CD14-positive monocyte (primary cell): ENCODE measurements at places on chromosomes 5 and 9.

- no peak overlapping the region for H3K27ac ChIP-seq
- H3K36me3 ChIP-seq: no peaks in the 10 kb centered on the region
- H3K27me3 ChIP-seq: no peaks in the 10 kb centered on the region
- H3K4me1 ChIP-seq: peaks cover 10% of the 10 kb centered on the region
- DNase-seq: no peak
Observed at GRCh38 chr5:127070243-127070642, 3.1 kb downstream of the C5orf63 start.

DNA sequence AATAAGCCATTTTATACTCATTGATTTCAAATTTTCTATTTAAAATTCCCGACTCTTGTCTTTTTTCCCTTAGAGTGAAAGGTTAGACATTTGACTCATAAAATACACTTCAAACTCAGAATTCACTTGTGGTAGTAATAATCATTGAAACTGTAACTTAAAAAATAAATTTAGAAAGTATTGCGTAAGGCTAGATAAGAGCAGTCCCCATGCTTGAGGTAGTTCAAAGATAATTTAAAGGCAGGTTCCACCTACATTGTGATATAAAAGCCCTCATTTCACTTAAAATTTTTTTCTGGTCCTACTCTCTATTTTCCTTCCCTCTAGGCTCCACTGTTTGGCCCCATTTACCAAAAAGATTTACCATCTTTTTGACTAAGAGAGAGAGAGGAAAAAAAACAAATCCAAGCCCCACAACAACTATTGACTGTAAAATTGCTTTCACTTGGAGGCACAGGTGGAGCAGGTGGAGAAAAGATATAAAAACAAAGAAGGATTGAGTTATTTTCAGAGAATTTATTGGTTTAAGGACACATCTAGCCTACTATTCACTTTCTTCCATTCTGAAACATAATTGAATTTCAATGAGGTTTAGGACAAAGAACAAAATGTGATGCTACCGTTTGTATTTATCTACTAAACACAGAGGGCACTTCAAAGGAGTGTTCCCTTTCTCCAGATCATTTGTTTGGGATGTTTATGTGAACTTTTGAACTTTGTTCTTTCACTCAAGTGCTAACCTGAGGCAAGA, 61.0 kb downstream of the FBXO4 start:
- H3K4me1 ChIP-seq: no peaks in the 10 kb centered on the region
- H3K36me3 ChIP-seq: no peaks in the 10 kb centered on the region
- H3K4me3 ChIP-seq: no peak overlapping the region
- peaks cover 2% of the 10 kb centered on the region for H3K27me3 ChIP-seq
- no peak overlapping the region for H3K27ac ChIP-seq
- DNase-seq: no peak

DNA sequence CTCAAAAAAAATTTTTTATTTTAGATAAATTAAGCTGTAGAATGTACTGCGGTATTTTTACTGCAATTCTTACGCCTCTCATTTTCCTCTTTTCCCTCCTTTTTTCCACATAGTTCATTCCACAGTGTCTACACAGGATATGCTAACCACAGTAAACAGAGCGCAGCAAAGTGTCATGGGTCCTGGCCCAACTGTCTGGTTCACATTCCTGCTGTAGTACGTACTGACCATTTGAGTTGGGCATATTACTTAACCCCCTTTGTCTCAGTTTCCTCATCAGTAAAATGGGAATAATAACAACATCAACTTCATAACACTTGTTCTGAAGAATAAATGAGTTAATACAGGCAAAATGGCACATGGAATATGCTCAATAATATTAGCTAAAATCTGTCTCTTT, 41.6 kb downstream of the SLC44A1 start:
- no peak overlapping the region for H3K4me3 ChIP-seq
- peaks cover 12% of the 10 kb centered on the region for H3K4me1 ChIP-seq
- no peak overlapping the region for H3K27ac ChIP-seq
- H3K36me3 ChIP-seq: no peaks in the 10 kb centered on the region
- no peaks in the 10 kb centered on the region for H3K27me3 ChIP-seq

GRCh38 chr5:43110606-43111170, 10.0 kb upstream of the ZNF131 start:
- peaks cover 3% of the 10 kb centered on the region for H3K4me1 ChIP-seq
- no peak for DNase-seq
- H3K4me3 ChIP-seq: no peak overlapping the region
- H3K27me3 ChIP-seq: no peaks in the 10 kb centered on the region

GRCh38 chr9:84538879-84539278, 130.7 kb upstream of the NTRK2 start:
- H3K4me1 ChIP-seq: no peaks in the 10 kb centered on the region
- no peak overlapping the region for H3K4me3 ChIP-seq
- no peak for DNase-seq
- H3K27ac ChIP-seq: no peak overlapping the region
- H3K36me3 ChIP-seq: no peaks in the 10 kb centered on the region
- no peaks in the 10 kb centered on the region for H3K27me3 ChIP-seq

DNA sequence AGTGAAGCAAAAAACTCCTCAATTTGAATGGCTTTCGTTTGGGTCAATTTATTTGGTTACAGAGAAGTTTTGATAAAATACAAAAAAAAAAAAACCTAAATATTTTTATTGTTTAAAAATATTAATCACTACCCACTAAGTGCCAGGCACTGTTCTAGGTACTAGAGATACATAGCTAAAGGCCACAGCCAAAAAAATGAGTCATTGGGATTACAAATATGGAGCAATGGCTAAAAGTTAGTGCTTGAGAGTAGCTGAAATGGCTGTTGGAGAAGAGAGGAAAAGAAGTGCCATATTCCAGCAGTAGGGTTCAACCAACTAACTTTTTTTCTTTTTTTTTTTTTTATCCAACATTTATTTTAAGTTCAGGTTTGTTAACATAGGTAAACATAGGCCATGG, 130.1 kb upstream of the PTGER4 start:
- no peaks in the 10 kb centered on the region for H3K36me3 ChIP-seq
- H3K27ac ChIP-seq: no peak overlapping the region
- no peaks in the 10 kb centered on the region for H3K27me3 ChIP-seq
- no peak for DNase-seq
- H3K4me1 ChIP-seq: no peaks in the 10 kb centered on the region

GRCh38 chr5:36355516-36355915, 53.8 kb upstream of the RANBP3L start:
- no peak overlapping the region for H3K27ac ChIP-seq
- no peaks in the 10 kb centered on the region for H3K4me1 ChIP-seq
- DNase-seq: no peak
- H3K4me3 ChIP-seq: no peak overlapping the region
- no peaks in the 10 kb centered on the region for H3K36me3 ChIP-seq

- no peak overlapping the region for H3K27ac ChIP-seq
- no peaks in the 10 kb centered on the region for H3K27me3 ChIP-seq
- DNase-seq: no peak
- no peaks in the 10 kb centered on the region for H3K4me1 ChIP-seq
Observed at GRCh38 chr5:115243412-115243811, 19.3 kb downstream of the PGGT1B start.

- H3K36me3 ChIP-seq: peaks cover 10% of the 10 kb centered on the region
- no peak overlapping the region for H3K27ac ChIP-seq
- no peak overlapping the region for H3K4me3 ChIP-seq
- H3K4me1 ChIP-seq: peaks cover 15% of the 10 kb centered on the region
Observed at GRCh38 chr9:3256571-3257330, 269.1 kb downstream of the RFX3 start.

DNA sequence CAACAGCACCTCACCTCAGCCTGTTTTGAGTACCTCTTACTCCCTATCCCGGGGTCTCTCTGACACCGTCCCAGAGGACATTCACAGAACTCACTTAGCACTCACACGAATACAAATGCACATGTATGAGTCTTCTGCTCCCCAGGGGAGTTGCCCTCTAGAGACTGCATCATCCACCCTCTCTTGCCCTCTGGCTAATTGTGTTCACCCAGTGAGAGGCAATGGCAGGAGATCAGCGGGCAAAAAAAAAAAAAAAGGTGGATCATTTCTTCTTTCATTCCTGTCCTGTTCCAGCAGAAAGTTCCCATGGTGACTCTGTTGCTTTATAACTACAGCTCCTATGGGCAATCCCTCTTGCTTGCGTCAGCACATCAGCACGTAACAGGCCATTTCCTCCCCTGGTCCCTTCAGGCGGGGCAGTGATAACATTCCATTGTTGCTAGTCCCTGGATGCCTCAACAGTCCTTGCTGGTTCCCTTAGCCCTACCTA, 23.5 kb upstream of the SNX2 start:
- no peaks in the 10 kb centered on the region for H3K36me3 ChIP-seq
- DNase-seq: no peak
- H3K4me1 ChIP-seq: peaks cover 8% of the 10 kb centered on the region

- H3K27ac ChIP-seq: no peak overlapping the region
- H3K4me3 ChIP-seq: no peak overlapping the region
- DNase-seq: no peak
- no peaks in the 10 kb centered on the region for H3K36me3 ChIP-seq
Observed at GRCh38 chr9:117414220-117414905, 494 bp downstream of the ASTN2 start.

DNA sequence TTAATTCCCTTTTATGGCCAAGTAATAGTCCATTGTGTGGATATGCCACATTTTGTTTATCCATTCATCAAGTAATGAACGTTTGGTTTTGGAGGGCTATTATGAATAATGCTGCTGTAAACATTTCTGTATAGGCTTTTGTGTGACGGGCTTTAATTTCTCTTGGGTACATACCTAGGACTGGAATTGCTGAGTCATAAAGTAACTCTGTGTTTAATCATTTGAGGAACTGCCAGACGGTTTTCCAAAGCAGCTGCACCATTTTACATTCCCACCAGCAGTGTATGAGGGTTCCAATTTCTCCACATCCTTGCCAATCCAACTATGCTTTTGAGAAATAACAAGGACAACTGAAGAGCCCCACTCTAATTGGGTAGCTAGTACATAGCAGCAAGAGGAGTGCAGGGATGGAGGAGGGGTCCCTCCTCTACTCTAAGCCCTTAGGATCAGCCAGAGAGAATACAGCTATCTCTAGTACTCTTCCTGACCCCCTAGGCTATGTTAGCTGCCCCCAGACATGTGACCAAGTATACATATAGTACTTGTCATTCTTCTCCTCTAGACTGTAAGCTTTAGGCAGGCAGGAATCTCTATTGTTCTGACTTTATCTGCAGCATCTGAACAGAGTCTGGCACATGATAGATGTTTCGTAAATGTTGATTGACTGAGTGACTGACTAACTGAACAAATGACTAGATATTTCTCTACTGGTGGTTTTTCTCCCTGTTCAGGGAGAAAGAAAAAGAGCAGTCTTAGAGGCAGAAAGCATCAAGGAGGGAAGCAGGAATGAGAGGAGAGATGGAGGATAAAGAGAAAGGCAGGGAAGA, 22.1 kb upstream of the MATR3 start:
- no peak overlapping the region for H3K27ac ChIP-seq
- peaks cover 6% of the 10 kb centered on the region for H3K36me3 ChIP-seq
- peak; percentile 40 for DNase-seq
- no peak overlapping the region for H3K4me3 ChIP-seq
- H3K4me1 ChIP-seq: peaks cover 35% of the 10 kb centered on the region

DNA sequence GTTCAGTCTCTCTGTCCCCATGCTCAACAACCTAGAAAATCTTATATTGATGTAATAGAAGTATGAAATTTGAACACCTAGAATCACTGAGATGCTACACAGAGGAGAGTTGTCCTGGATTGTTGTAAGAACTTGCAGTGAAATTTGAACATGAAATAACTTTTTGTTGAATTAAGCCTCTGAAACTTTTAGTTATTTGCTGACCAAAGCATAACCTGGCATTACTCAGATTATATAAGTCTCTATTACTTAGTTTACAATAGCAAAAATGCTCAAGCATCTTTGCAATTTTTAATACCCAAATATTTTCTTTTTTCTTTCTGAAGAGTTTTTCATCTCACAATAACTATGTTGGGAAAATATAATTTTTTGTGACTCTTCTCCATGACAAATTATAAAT, 630.7 kb upstream of the ACO1 start:
- no peaks in the 10 kb centered on the region for H3K4me1 ChIP-seq
- H3K4me3 ChIP-seq: no peak overlapping the region
- no peak overlapping the region for H3K27ac ChIP-seq
- H3K36me3 ChIP-seq: no peaks in the 10 kb centered on the region
- no peak for DNase-seq

DNA sequence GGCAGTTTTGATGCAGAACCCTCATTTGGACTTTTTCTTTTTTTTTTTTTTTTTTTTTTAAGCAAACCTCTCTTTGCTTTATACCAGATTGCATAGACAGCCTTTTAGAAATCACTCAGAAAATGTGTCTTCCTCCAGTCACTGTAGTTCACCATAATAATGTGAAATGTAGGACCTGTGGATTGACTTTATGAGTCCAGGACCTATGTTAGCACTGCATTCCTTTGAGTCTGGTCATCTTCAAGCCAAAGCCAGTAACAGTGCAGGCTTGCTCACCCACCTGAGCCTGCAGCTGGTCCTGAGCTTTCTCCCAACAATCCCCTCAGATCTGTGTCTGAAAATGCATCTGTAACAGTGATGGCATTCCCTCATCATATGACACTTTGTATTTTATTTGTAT, 110.7 kb upstream of the NFIL3 start:
- H3K4me1 ChIP-seq: no peaks in the 10 kb centered on the region
- no peaks in the 10 kb centered on the region for H3K27me3 ChIP-seq
- no peak for DNase-seq
- no peak overlapping the region for H3K4me3 ChIP-seq
- no peaks in the 10 kb centered on the region for H3K36me3 ChIP-seq

DNA sequence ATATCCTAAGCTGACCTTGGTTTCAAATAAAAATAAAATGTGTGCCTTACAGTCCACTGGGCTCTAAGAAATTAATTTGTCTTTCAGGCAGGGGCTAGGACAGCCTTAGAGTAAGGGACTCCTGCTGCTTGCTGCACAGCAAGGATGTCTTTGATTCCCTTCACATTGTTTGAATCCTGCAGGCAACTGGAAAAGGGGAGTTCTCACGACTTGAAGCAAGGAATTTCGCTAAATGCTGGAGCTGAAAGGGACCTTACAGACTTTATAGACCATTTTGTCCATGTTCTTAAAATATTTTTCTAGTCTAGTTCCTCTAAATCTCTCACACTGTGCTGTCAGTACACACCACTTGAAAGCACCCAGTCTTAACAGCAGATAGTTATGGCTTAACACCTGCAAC, 35.6 kb downstream of the FBXW11 start:
- no peak overlapping the region for H3K4me3 ChIP-seq
- H3K27ac ChIP-seq: no peak overlapping the region
- H3K36me3 ChIP-seq: peaks cover 5% of the 10 kb centered on the region
- no peaks in the 10 kb centered on the region for H3K27me3 ChIP-seq
- no peak for DNase-seq

- no peak overlapping the region for H3K4me3 ChIP-seq
- H3K27ac ChIP-seq: no peak overlapping the region
- no peaks in the 10 kb centered on the region for H3K4me1 ChIP-seq
Observed at GRCh38 chr5:123610665-123611405, 98.9 kb downstream of the CSNK1G3 start.

DNA sequence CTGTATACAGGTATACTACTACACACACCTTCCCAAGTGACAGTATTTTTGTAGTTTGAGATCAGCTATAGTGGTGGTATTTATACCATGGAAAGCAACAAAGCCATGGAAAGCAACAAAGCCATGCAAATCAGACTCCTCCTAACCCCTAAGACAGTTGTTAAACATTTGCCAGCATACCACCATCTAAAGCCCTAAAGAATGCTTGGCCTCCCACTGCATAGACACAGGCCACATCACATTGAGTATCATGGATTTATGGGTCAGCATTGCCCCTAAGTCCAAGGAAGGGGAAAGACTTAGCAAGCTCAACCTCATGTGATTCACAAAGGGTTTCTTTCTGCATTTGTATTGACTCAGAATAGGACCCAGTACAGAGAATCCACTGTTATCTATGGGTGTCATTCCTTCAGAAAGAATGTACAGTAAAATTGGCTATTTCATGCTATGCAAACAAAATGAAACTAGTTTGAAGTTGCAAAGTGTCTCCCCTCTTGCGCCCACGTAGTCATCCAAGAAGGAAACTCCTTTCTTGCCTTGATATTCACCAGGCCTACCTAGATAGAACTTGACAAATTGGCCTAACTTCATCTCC, 70.4 kb upstream of the IQGAP2 start:
- no peak for DNase-seq
- H3K4me1 ChIP-seq: peaks cover 6% of the 10 kb centered on the region
- H3K27me3 ChIP-seq: no peaks in the 10 kb centered on the region
- no peak overlapping the region for H3K27ac ChIP-seq
